Activated CD8-positive, alpha-beta T cell treated with anti-CD3 and anti-CD28 coated beads for 36 hours (primary cell): ENCODE measurements at places on chromosomes 6 and 20. TPM values are rescaled to one million over a fixed set of nuclear protein-coding genes. Genes with fewer than 3 reads are reported as not detected.

DNA sequence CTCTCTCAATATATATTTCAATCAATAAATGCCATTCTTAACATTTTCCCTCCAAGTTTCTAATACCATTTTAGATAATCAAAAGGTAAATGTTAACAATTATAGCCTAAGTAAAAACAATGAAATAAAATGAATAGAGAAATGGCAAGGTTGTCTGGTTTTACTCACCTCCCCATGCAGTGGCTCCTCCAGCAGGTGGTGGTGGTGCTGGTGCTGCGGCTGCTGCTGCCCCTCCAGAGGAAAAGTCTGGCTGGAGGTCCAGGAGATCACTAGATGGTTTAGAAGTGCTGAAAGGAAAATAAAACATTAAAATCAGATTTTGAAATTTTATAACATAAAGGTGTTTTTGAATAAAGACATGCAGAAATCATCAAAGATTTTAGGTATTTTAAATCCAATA lies 93.2 kb downstream of the PRSS35 start:
- DNase-seq, result no peak

The DNAH8 gene
- total RNA-seq, result not detected

DNA sequence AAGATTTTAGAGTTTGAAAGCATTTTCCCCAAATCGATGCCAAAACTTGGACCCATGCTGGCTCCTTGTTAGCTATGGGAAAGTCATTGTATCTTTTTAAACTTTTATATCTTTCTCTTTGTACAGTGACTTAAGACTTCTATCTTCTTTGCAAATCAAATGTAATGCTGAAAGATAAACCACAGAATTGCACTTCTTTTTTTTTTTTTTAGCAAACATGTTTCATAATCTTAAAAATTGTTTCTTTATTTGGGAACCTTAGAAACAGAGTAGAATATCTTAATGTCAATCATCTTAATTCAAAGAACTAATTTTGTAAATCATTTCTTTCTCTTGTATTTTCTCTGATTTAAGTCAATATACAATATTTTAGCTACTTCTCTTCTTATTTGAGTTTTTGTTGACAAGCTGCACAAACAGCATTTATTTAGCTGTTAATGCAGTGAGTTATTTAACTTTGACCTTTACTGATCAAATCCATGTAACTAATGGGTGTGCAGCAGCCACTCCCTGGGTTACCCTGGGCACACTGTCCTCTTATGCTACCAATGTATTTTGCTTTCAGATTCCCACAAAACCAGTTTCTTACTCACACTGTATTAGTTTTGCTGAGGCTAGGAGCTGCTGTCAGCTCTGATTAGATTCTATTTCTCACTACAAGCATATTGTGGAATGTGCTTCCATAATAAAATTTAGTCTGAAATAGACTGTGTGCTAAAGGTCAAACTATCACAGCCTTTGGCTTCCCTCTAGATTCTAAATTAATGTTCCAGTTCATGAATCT lies 279.6 kb downstream of the ADGB start:
- DNase-seq, result no peak

The BHLHE23 gene
- not detected for total RNA-seq

The TSBP1 gene
- total RNA-seq, result not detected

GRCh38 chr6:113735491-113735890 lies 121.7 kb upstream of the MARCKS start:
- no peak for DNase-seq

The NOX3 gene
- not detected for total RNA-seq

The BPIFB2 gene
- not detected for total RNA-seq

DNA sequence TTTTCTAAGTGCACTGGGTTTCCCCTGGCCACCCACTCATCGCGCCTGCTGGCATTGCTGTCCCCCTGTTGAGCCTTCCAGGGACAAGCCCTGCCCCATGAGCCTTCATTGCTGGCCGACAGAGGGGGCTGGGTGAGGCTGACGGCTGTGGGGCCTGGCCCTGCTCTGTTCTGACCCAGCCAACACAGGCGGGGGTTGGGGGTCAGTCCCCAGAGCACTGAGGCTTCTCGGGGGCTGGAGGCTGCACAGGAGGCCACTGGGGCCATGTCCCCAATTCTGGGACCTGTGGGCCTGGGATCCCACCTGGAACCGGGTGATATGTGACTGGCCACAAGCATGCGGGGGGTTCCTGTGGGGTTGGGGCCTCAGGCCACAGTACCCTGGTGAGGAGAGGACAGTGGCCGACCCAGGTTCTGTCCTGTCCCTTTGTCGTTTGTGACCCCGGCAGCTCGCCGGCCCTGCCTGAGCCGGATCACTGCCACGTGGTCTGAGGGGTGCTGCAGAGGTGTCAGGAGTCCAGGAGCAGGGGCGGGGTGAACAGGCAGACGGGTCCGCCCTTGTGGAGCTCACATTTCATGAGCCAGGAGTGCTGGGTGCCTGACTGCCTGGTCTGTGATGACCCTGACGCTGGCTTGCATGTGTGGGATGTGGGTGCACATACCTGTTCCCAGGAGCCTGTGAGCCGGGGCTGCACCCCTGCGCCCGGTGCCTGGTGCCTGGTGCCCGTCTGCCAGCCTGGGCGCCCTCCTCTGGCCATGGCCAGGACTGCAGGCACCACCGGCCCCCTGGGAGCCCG lies 2.1 kb upstream of the COL20A1 start:
- peak; percentile 78 for DNase-seq

The CALHM6 gene
- 10.9 TPM for total RNA-seq

The POPDC3 gene
- total RNA-seq, result not detected

The TRIM10 gene
- total RNA-seq, result not detected

The IBTK gene
- 27.7 TPM for total RNA-seq

- DNase-seq, result peak; percentile 12
Observed at GRCh38 chr20:62088258-62089127, 22.8 kb upstream of the TAF4 start.

GRCh38 chr6:56816370-56816769 lies 138.5 kb upstream of the BEND6 start:
- DNase-seq, result no peak

DNA sequence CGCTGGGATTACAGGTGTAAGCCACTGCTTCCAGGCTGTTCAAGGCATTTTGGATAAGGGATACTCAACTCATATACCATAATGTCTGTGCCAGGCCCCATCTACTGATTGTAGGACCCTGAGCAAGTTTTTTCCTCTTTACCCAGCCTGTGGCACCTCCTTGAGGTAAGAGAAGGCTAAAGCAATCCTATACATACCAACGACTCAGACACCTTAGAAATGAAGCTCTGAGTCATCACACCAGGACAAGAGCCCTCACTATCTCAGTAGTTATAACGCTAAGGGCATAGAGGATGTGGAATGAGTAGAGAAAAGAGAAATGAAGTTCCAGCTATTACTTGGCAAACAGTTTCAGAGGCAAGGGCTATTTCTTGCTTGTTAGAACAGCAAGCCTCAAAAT lies 16.9 kb downstream of the NDRG3 start:
- DNase-seq, result peak; percentile 36

- no peak for DNase-seq
Observed at GRCh38 chr6:5087389-5087788, 2.2 kb downstream of the PPP1R3G start.

The SYCP2L gene
- total RNA-seq, result 0.32 TPM

The MYLK4 gene
- 0.09 TPM for total RNA-seq

- DNase-seq, result no peak
Observed at GRCh38 chr20:10209091-10209490, 9.5 kb upstream of the SNAP25 start.

GRCh38 chr6:141988954-141989705 lies 143.6 kb upstream of the GJE1 start:
- peak; percentile 40 for DNase-seq

The GGTLC1 gene
- not detected for total RNA-seq

DNA sequence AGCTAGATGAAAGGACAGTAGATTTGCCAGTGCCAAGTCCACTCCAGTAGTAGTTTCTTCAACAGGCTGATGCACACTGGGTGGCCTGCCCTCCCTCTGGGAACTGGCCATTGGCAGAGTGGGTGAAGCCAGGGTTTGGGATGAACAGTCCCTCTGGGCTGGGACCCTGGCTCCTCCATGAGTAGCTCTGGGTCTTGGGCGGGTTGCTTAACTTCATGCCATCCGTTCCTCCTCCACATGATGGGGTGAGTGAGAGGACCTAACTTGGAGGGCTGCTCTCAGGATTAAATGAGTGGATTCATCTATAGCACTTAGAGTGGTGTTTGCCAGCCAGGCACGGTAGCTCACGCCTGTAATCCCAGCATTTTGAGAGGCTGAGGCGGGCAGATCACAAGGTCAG lies 47.2 kb downstream of the PLAGL2 start:
- DNase-seq, result no peak

DNA sequence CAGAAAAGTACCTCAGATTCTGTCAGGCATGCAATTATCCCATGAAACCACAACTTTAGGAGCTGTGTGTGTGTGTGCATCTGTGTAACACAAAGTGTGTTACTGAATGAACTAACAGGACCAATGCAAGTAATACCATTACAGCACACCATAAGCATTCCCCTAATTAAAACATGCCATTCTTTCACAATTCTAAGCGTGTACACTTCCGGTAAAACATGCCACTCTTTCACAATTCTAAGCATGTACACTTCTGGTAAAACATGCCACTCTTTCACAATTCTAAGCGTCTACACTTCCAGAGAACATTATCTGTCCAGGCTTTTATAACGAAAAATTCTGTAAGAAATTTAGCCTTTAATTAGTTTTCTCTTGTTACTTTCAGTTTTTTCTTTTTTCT lies 238.2 kb downstream of the GMDS start:
- DNase-seq, result no peak

DNA sequence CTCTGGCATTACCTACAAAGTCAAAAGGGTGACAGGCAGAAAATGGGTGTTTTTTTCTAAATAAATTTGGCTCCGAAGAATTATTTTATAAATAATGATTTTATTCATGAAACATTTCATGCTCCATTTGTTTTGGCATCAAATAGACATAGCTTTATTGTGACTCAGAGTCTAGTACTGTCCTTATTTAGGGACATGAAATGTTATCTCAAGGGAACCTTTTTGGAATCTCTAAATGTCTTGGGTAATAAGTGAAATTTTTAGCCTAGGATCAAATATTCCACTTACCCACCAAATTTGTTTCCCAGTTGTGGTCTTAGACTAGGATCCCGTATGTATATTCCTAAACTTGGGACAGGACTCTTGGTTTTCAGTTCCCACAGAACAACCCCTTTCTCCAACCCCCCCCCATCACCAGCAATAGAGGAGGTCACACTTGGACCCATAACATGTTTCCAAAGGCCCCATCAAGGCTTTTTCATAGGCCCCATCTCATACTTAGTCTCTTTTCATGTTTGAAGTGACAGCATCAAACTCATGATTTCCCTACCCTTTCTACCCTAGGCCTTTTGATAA lies 81.8 kb downstream of the JAG1 start:
- no peak for DNase-seq

GRCh38 chr20:54084727-54085388 lies 14.5 kb upstream of the BCAS1 start:
- DNase-seq, result no peak

- no peak for DNase-seq
Observed at GRCh38 chr6:113425977-113426660, 431.0 kb upstream of the MARCKS start.
